Stimulated activated CD4-positive, alpha-beta T cell treated with anti-CD3 and anti-CD28 coated beads, Interleukin-4, amount 100 ng/mL, for 1 hour (primary cell): ENCODE measurements at places on chromosomes 16 and 17.

DNA sequence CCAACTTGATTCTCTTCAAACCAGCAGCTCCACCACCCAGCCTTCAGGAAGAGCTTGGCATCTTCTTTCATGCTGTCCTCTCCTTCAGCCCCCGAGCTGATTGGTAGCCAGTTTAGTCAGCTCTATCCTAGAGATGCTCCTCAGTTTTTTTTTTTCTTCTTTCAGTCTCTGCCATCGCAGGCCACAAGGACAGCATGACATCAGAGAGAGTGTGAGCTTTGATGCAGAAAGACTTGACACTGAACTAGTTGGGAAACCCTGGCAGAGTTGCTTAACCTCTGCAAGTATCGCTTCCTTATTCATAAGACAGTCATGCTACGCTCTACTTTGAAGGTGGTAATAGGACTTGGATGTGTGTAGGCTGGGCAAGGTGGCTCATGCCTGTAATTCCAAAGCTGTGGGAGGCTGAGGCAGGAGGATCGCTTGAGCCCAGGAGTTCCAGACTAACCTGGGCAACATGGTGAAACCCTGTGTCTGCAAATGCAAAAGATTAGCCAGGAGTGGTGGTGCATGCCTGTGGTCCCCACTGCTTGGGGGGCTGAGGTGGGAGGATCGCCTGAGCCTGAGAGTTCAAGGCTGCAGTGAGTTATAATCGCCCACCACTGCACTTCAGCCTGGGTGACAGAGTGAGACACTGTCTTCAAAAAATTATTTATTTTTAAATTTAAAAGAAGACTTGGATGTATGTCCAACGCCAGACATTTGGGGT lies 2.6 kb downstream of the CD300LB start:
- no peak for DNase-seq

DNA sequence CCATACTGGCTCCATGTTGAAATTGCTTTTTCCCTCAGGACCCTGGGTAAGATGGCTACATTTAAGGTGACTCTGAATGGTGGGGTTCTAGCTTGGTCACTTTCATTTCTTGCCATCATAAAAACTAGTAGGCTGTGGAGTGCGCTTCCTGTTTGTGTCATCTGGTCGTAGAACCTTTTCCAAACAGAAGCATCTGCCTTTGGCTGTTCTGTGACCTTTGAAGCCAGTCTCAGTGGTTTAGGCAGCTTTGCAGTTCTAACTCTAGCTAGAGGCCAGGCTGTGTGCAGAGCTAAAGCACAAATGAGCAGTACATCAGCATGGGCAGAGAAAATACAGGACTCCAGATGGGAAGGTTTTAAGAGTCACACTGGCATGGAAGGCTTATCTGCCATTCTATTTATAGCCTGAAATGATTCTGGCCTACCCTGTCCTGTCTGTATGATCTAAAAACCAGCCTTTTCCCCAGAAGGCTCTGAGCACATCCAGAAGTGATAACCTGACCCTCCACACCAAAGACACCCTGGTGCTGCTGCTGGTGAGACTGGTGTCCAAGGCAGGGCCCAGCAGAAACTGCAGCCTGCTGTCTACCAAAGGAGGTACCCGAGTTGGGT lies 8.6 kb downstream of the ESRP2 start:
- no peak for DNase-seq

- DNase-seq, result no peak
Measured at GRCh38 chr16:272633-273546, 2.9 kb downstream of the RGS11 start.

GRCh38 chr16:86396901-86397311 lies 113.4 kb upstream of the FOXF1 start:
- no peak for DNase-seq

- no peak for DNase-seq
Measured at GRCh38 chr17:66893382-66893781, 58.5 kb downstream of the CACNG5 start.

- DNase-seq, result no peak
Measured at GRCh38 chr17:65936013-65936412, 255.9 kb downstream of the CEP112 start.

- no peak for DNase-seq
Measured at GRCh38 chr16:28863929-28864793, 518 bp downstream of the SH2B1 start.
